GOT3 (cell line): ENCODE measurements at places on chromosomes 16 and 17.

GRCh38 chr17:41071606-41072360, 6.1 kb upstream of the KRTAP2-4 start:
- DNase-seq, result no peak

GRCh38 chr16:79426663-79427062, 173.9 kb downstream of the MAF start:
- no peak for DNase-seq

- DNase-seq, result no peak
Measured at GRCh38 chr17:77654296-77654695, 304.2 kb upstream of the TNRC6C start.

DNA sequence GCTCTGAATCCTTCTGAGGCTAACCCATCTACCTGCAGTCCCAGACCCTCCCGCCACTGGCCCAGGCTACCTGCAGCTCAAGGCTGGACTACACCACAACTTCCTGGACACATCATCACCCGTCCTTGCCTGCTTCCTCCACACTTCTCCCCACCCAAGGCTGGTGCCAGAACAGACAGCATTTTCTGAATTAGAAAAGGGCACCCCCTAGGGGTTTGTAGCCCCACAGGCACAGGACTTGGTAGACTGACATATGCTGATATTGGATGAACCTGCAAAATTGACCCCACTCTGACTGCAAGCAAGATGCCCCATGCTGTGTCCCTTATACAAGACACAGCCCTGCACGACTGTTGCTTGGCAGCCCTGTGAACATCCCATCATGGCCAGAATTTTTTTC, 271.5 kb upstream of the C16orf82 start:
- DNase-seq, result no peak

- no peak for DNase-seq
Measured at GRCh38 chr17:63120406-63120805, 154.4 kb downstream of the TANC2 start.

DNA sequence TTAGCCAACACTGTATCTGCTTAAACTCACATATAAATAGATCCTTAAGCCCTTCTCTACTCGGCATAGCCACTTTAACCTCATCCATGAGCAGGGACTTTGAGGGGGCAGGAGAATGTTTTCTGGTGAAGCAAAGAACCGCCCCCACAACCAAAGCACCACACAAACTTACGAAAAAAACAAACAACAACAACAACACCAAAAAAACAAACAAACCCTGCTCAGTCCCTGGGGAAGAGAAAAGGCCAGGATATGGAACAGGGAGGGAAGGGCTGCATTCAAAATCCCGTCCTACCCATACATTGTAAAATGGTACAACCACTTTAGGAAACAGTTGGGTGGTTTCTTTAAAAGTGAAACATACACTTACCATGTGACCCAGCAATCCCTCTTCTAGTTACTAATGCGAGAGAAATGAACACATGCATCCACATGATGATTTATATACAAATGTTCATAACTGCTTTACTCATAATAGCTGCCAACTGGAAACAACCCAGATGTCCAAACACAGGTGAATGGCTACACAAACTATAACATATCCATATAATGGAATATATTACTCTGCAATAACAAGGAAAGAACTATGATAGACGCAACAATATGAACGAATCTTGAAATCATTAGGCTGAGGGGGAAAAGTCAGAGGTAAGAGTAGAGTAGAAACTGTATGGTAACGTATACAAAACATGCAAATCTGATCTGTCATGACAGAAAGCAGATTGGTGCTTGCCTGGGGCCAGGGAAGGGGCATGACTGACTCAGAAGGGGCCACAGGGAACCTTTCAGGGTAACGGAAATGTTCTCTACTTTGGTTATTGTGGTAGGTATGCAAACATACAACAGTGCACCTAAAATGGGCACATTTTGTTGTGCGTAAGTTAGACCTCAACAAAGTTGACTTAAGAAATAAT, 37.7 kb upstream of the TOB1 start:
- no peak for DNase-seq

DNA sequence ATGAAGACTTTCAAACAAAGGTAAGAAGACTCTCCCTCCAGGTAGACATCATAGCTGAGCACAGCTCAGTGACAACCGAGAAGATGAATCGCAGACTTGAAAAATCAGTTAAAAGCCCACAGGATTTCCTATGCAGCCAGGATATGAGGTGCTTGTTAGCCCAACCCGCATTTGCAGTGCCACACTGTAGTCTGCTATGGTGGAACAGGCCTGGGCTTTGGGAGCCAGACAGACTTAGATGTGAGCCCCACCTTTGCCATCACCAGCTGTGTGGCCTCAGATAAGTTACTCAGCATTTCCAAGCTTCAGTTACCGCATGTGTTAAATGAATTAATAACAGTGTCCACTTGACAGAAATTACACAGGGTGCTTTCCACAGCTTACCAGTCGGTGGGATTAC, 204.4 kb upstream of the HS3ST3A1 start:
- no peak for DNase-seq

DNA sequence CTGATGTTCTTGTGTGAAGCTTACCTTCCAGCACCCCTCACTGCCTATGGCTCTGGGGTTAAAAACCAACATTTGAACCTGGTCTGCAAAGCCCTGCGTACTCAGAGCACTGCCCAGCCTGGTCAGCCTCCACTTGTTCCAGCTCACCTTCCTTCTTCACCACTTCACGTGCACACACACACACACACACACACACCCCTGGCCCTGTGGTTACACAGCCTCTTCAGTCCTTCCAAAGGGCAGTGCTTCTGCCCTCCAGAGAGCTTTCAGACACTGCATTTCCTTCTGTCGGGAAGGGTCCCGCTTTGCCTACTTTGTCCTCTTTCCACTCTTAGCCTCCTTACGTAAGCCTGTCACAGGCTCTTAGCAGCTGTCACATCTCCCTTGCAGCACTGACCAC, 9.6 kb upstream of the TMEM220 start:
- DNase-seq, result no peak

GRCh38 chr17:80790981-80791742, 200.5 kb upstream of the CHMP6 start:
- no peak for DNase-seq

DNA sequence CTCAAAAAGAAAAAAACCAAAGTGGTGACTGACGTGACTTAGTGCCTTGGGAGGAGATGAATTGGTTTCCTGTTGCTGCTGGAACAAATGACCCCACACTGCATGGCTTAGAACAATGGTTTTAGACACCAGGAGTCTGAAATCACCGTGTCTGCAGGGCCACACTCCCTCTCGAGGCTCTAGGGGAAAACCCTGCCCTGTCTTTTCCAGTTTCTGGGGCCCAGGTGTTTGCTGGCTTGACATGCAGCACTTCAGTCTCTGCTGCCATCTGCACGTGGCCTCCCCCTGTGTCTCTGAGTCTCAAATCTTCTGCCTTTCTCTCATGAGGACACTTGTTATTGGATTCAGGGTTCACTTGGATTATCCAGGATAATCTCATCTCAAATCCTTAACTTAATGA, 323.8 kb upstream of the TNRC6C start:
- DNase-seq, result no peak

GRCh38 chr17:80468242-80468641, 8.2 kb downstream of the NPTX1 start:
- DNase-seq, result no peak

DNA sequence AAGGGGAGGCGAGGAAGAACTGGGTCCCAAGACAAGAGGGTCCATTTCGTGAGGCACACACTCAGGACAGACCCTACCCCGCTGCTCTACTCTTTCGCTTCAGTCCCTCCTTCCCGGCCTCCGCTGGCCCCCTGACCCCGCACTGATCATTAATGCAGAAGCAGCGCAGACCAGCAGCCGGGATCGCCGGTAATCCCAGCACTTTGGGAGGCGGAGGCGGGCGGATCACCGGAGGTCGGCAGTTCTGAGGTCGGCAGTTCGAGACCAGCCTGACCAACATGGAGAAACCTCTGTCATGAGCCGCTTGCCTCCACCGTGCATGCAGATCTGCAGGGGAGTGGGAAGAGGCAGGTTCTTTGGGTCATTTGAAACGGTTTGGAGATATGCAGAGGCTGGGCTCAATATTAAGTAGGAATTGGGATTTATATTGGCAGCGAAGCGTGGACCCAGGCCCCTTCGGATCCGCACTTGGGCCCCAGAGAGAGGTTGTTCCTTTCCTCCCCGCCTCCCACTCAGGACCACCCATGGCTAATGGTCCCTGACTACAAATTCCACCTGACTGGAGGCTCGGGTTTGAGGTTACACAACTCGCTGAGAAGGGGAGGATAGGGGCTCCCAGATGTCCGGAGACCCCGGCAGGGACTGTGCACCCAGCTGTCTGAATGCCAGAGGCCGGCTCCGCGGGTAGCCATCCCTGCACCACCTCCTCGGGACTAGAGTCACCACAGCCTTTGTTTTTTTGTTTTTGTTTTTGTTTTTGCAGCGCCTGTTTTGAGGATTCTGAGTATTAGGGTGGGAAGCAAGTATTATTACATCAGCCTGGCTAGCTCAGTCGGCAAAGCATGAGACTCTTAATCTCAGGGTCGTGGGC, 23.6 kb upstream of the OR1F1 start:
- no peak for DNase-seq

GRCh38 chr17:20267459-20267842, 199.9 kb downstream of the LGALS9B start:
- no peak for DNase-seq

- DNase-seq, result no peak
Measured at GRCh38 chr17:56886288-56886731, 27.5 kb downstream of the TRIM25 start.

GRCh38 chr17:21167303-21167702, 40.5 kb downstream of the DHRS7B start:
- DNase-seq, result no peak
